Hippocampal formation (tissue), 2 donors: ENCODE measurements at places on chromosomes 3 and 15.

DNA sequence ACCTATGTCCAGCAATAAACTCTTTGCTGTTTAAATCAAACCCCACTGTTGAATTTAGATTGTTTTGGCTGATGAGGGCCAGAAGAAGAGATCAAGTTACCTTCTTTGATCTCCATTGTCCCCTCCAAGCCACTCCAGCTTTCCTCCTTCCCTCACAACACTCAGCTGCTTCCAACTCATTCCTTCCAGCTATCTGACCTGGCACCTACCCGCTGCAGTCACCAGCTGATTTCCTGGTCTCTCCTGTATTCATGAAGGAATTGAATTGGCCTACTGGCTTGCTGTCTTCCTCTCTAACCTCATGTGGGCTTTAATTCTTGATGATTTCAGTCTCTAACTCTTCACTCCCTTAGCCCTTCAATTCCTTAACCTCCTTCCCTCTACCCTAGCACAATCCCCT is 40.8 kb upstream of the ABHD17C start:
- no peak for DNase-seq

DNA sequence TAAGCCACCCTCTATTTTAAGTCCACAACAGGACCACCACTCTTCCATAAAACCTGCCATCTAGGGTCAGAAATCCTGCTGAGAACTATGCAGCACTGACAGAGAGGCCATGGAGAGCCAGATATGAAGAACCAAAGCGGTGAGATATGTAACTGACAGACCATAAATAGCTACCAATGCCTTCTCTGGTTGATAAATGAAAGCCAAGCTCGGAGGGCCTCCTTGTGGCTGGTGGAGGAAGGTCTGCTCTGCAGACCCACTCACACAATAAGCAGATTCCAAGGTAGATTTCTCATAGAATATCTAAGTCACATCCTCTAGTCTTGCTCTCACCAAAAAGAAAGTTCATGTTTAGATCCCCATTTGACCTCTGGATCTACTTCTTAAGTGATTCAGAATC is 38.9 kb downstream of the RYK start:
- no peak for DNase-seq

DNA sequence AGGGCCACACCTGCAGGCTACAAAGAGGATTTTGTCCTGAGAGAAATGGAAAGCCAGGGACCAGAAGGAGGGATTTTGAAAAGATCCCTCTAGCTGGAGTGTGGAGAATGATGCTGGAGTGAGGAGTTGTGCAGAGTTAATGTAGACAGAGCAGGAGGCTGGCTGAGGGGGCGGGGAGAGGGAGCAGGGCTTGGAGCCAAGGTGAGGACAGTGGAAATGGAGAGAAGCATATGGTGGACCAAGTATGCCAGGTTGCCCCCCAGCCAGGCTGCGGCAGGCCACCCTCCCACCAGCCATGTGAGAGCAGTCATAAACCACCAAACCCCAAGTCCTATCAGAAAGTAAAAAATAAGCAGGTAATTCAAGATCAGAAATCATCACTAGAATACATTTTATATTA is 14.7 kb downstream of the RARRES1 start:
- DNase-seq: no peak

DNA sequence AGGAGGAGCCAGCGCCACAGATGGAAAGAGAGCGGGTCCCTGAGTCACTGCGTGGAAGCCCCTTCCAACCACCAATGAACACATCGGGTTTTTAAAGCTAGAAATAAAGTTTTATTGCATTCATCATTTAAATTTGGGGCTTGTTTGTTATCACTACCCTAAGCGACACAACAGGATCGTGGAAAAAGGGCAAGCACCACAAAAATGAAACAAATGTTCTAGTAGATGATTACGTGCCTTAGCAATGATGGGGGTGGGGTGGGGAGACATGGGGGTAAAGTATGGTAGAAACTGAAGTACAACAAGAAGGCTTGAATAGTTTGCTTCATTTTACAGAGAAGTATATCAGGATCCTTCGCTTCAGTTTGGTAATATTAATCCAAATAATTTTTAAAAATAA is 221.6 kb upstream of the ATP10A start:
- DNase-seq: no peak

- DNase-seq: no peak
These were observed 1.4 kb downstream of the POPDC2 start for GRCh38 chr3:119658994-119659393.

DNA sequence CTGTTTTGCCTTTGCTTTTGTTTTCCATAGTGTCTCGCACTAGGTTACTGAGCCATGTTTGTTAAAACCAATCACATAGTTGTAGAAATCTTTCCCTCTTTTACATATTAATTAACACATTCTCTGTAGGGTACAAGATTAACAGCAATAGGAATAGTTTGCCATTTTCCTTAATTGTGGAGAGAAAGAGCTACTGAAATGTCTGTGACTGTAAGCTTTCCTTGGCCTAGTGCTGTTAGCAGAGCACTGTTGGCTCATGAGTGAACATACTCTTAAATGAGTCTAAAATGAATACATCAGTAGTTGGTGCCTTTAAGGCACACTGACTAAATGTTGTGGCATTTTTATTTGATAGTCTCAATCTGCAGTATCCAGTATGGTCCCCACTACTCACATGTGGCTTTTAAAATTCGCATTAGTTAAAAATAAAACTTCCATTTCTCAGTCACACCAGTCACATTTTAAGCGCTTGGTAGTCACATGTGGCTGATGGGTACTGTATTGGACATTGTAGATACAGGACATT is 28.2 kb downstream of the CHD2 start:
- DNase-seq: no peak

DNA sequence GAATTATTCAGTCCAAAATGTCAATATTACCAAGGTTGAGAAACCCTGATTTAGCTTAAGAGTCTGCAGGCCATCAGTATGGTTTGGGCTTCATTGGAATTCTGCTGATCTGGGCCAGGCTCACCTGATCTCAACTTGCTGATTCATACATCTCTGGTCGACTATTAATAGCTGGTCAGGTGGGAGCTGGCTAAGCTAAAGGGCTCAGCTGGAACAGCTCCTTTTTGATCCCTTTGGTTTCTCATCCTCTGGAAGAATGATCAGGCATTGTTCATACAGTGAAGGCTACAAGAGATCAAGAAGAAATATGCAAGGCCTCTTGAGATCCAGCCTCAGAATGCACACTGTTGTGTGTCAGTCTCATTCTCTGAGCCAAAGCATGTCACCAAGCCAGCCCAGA is 123.3 kb upstream of the MME start:
- no peak for DNase-seq

GRCh38 chr3:123734527-123734902 is 149.6 kb downstream of the MYLK start:
- no peak for DNase-seq

DNA sequence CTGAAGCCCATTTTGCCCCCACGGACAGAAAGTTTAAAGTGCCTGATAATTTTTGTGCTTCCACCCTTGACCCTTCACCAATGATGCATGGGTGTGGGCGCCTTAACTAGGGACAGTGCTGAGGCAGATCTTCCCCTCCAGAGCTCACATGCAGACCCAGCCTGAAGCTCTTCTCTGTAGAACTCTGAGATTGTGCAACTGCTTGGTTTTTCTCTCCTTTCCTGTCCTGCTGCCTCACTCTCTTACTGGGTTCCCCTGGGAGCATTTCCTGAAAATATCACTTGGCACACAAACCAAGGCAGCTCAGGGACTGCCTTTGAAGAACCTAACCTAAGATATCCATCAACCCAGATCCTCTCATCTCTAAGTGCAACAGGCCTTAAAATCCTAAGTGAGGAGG is 220.3 kb upstream of the STT3B start:
- DNase-seq: no peak

DNA sequence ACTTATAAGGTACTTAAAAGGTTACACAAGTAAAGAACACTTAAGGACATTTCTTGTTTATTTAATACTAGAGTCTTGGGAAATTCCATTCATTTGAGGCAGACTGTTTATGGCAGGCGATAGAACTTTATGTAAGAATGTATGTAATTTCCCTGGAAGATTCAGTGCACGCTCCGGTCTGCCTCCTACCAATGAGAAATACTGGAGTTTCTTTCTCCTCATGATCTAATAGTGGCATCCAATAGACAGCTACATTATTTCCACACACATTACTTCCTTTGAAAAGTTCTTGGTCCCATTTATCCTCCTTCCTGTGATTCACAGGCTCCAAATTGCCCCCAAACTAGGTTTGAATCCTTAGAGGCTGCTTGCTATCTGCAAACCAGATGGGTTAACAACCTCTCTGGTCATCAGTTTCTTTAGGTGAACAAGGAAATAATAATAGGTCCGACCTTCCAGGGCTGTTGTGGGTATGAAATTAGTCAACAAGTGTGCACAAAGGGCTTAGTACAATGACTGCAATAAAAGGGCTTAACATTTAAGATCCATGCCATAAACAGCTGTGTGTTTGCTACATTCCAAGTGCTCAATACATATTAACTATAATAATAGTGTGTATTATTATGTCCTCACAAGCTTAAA is 30.7 kb downstream of the EIF4E3 start:
- no peak for DNase-seq

GRCh38 chr15:94162939-94163338 is 68.4 kb upstream of the MCTP2 start:
- DNase-seq: no peak

DNA sequence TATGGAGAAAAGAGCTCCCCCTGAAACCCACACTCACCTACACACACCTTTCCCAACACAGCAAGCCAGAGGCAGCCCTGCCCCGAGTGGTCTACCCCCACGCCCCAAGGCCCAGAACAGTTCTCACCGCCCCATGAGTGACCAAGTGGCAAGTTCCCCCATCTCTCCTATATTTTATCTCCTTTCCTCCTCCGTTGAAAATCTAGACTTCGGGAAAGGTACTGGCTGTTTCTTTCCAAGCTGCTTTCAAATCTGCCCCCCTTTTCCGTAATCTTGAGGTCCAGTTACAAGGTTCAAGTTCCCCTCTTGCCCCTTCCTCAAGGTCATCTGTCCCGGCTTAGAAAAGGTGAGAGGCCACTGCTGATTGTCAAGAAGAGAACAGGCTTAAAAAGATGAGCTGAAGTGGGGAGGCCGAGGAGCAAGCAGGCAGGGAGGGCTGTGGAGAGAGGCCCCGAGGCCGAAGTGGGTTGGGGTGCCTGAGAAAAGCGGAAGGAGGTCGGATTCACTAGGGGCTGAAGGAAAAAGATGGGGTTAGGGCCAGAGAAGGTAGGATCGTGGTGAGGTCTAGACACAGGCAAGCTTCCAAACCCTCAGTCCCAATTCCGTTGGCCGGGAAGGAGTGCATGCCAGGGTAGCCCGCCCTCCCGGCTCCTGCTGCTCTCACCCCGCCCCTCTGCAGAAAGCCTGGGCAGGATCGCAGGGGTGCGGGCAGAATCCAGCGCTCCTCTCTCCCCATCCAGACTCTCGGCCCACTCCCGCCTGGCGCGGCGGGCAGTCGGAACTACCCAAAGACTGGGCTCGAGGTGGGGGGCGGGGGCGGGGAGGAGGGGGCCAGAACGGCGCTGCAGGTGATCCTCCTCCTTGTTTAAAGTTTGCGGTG is 1.7 kb downstream of the SEMA5B start:
- DNase-seq: no peak

- DNase-seq: no peak
These were observed 372.1 kb downstream of the ROBO2 start for GRCh38 chr3:77412021-77412438.

GRCh38 chr3:144142151-144142840 is 170.7 kb downstream of the DIPK2A start:
- DNase-seq: no peak
